Ovary (tissue), 10 donors: ENCODE measurements at places on chromosomes 13 and 19.

- no peak overlapping the region for H3K27ac ChIP-seq
- no peaks in the 10 kb centered on the region for H3K4me1 ChIP-seq
- H3K4me3 ChIP-seq, result no peak overlapping the region
- DNase-seq, result no peak
- H3K36me3 ChIP-seq, result no peaks in the 10 kb centered on the region
Observed at GRCh38 chr19:4130744-4131438, 7.0 kb upstream of the MAP2K2 start.

DNA sequence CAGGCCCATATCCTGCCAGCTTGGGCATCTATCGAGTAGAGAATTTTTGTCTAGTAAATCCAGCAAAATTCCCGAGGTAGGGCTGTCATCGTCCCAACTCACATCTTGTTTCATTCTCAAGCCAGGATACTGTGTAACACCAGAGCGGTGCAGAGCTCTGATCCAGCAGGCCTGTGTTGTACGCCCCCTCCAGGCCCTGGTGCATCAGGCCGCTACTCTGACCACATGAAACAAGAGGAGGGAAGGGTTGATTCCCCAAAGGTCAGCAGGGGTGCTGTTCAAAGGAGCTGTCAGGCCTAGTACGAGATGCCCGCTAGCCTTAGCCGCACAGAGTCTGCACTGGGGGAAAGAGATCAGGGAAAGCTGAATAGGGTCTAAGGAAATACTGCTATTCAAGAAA, 276.0 kb downstream of the SLC7A1 start:
- H3K36me3 ChIP-seq, result no peaks in the 10 kb centered on the region
- DNase-seq, result no peak
- no peaks in the 10 kb centered on the region for H3K27me3 ChIP-seq

DNA sequence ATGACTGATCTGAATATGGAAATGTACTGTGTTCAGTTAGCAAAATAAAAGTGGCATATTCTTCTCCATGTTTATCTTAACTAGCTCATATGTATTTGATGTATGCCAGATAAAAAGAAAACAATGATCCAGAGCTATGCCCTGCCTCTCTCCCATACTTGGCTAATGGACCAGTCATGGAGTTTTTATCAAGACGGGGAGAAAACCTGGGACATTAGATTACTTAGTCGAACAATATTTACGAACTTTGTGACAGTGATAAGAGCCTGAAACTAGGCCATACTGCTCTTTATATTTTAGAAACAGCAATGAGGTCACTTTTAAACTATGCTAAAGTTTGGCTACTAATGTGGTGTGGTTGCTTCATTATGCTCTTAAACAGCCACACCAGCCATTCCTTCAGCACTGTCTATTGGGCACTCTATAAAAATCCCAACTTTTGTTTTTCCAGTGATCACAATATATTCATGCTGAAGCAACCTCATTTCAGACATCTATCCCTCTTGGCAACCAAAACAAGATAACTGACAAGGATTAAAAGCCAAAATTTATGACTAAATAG, 265.0 kb downstream of the FGF14 start:
- H3K4me1 ChIP-seq, result no peaks in the 10 kb centered on the region
- no peak for DNase-seq
- no peaks in the 10 kb centered on the region for H3K27me3 ChIP-seq
- H3K4me3 ChIP-seq, result no peak overlapping the region
- no peaks in the 10 kb centered on the region for H3K36me3 ChIP-seq
- H3K27ac ChIP-seq, result no peak overlapping the region

DNA sequence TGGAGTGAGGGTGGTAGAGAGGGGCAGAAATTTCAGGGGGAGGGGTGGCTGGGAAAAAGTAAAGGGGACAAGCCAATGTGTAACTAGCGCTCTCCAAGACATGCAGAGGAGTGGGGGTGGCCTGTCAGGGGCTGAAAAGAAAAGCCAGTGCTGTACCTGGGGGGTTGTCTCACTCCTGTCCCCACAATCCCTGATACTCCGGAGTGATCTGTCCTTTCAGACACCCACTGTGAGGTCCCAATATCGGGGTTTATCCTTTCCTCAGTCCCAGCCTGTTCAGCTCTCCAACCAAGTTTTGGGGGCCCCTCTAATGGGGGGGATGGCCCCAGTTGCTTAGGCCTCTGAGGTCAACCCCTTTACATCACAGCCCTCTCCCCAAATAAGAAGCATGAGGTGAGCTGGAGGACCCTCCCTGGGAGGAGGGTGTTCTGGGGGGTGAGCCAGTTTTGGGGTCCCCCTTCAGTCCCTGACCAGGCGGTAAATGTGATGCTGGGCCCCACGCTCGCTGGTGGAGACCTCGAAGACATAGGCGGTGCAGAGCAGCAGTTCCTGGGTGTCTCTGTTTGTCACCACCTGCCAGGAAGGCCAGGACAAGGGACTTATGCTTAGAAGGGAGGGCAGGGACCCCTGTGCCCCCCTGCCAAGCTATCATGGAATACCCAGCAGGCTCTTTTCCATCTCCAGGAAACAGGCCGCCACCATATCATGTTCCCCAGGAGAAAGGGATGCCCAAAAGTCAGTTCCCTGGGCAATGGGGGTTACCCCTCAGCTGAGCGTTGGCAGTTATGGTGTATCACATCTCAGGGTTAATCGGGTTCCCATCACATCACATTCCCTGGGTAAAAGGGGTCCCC, 5.9 kb downstream of the CD37 start:
- no peak for DNase-seq
- H3K4me3 ChIP-seq, result no peak overlapping the region
- peaks cover 8% of the 10 kb centered on the region for H3K4me1 ChIP-seq
- H3K36me3 ChIP-seq, result no peaks in the 10 kb centered on the region
- peak overlapping the region; percentile 93 for H3K27ac ChIP-seq
- H3K27me3 ChIP-seq, result no peaks in the 10 kb centered on the region

GRCh38 chr13:61275251-61275650, 140.4 kb downstream of the PCDH20 start:
- no peaks in the 10 kb centered on the region for H3K4me1 ChIP-seq
- H3K4me3 ChIP-seq, result no peak overlapping the region
- no peak for DNase-seq
- H3K27ac ChIP-seq, result no peak overlapping the region
- H3K27me3 ChIP-seq, result no peaks in the 10 kb centered on the region

DNA sequence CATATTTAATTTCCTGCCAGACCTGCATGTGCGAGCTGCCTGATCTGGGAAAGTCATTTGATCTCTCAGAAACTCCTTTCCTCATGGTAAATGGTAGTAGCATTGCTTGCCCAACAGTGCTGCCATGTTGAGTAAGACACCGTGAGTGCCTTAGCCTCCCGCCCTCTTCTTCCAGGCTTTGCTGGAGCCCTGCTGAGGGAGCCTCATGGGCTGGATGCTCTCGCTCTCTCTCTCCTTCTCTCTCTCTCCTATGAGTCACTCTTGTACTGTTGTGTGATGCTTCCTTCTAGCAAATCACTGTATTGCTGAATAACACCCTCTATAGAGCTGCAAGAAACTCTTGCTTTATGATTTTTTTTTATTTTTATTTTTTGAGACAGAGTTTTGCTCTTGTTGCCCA, 365.5 kb downstream of the UQCRFS1 start:
- DNase-seq, result no peak
- H3K4me1 ChIP-seq, result no peaks in the 10 kb centered on the region
- H3K36me3 ChIP-seq, result no peaks in the 10 kb centered on the region
- H3K4me3 ChIP-seq, result no peak overlapping the region

- DNase-seq, result peak; percentile 78
- H3K36me3 ChIP-seq, result no peaks in the 10 kb centered on the region
- no peaks in the 10 kb centered on the region for H3K27me3 ChIP-seq
- H3K4me3 ChIP-seq, result no peak overlapping the region
- peak overlapping the region; percentile 57 for H3K27ac ChIP-seq
Observed at GRCh38 chr19:14149509-14149994, 13.2 kb upstream of the ASF1B start.
